Muscle of arm (tissue), 14 donors: ENCODE measurements at places on chromosomes 5 and 9. TPM values are rescaled to one million over a fixed set of nuclear protein-coding genes. Genes with fewer than 3 reads are reported as not detected.

SGCD gene
- polyA plus RNA-seq = 107 TPM

ITGA1 gene
- not detected for polyA plus RNA-seq

PCDHGB4 gene
- polyA plus RNA-seq = 2.1 TPM

OR5C1 gene
- polyA plus RNA-seq = not detected

CER1 gene
- polyA plus RNA-seq = not detected

FABP6 gene
- not detected for polyA plus RNA-seq

NOTCH1 gene
- not detected for polyA plus RNA-seq

NSD1 gene
- 42.7 TPM for polyA plus RNA-seq

ADCY2 gene
- 47.1 TPM for polyA plus RNA-seq

KIAA0825 gene
- polyA plus RNA-seq = 3.0 TPM

SPATA31D3 gene
- polyA plus RNA-seq = not detected

KCNT1 gene
- polyA plus RNA-seq = 5.8 TPM

CCDC69 gene
- 59.5 TPM for polyA plus RNA-seq

ELOVL7 gene
- not detected for polyA plus RNA-seq

ZNF483 gene
- polyA plus RNA-seq = 2.9 TPM

ZNF367 gene
- polyA plus RNA-seq = 7.7 TPM

SAXO1 gene
- 0.12 TPM for polyA plus RNA-seq

CDX1 gene
- 0.69 TPM for polyA plus RNA-seq

GRM6 gene
- polyA plus RNA-seq = 0.84 TPM

DND1 gene
- polyA plus RNA-seq = not detected

PROP1 gene
- polyA plus RNA-seq = not detected

DCAF10 gene
- polyA plus RNA-seq = 26.4 TPM

BARHL1 gene
- polyA plus RNA-seq = not detected

CARD9 gene
- 0.93 TPM for polyA plus RNA-seq

C9orf153 gene
- not detected for polyA plus RNA-seq

JAKMIP2 gene
- polyA plus RNA-seq = 3.1 TPM

ORM2 gene
- polyA plus RNA-seq = not detected

C1QTNF2 gene
- polyA plus RNA-seq = 18.0 TPM

SEMA5A gene
- polyA plus RNA-seq = 28.2 TPM

BRIX1 gene
- 38.2 TPM for polyA plus RNA-seq

ZNG1C gene
- polyA plus RNA-seq = 21.3 TPM

PRELID2 gene
- polyA plus RNA-seq = 4.2 TPM

HMMR gene
- 10.8 TPM for polyA plus RNA-seq

PDGFRB gene
- 141 TPM for polyA plus RNA-seq

CERCAM gene
- 87.6 TPM for polyA plus RNA-seq

CARTPT gene
- not detected for polyA plus RNA-seq

BOD1 gene
- 91.5 TPM for polyA plus RNA-seq

FAM53C gene
- 40.6 TPM for polyA plus RNA-seq

FOXD4L5 gene
- 1.4 TPM for polyA plus RNA-seq

OR1L8 gene
- polyA plus RNA-seq = 0.11 TPM

FBN2 gene
- polyA plus RNA-seq = 53.5 TPM

TMEM215 gene
- polyA plus RNA-seq = not detected

PTGS1 gene
- polyA plus RNA-seq = 4.1 TPM

UBLCP1 gene
- polyA plus RNA-seq = 29.1 TPM

PLAC8L1 gene
- polyA plus RNA-seq = 2.0 TPM

PTGDS gene
- polyA plus RNA-seq = 6.6 TPM

TAF11L5 gene
- polyA plus RNA-seq = not detected

C9orf50 gene
- not detected for polyA plus RNA-seq

RGMB gene
- polyA plus RNA-seq = 64.2 TPM

AQP3 gene
- polyA plus RNA-seq = 63.3 TPM

MLANA gene
- polyA plus RNA-seq = 0.34 TPM
